ENCODE measurements at places on chromosomes 3 and 15.

GRCh38 chr3:172965256-172965655, 175.8 kb downstream of the SPATA16 start:
- no peaks in the 10 kb centered on the region for H3K27me3 ChIP-seq
- no peak overlapping the region for H3K4me3 ChIP-seq
- DNase-seq: no peak
- no peaks in the 10 kb centered on the region for H3K36me3 ChIP-seq
- H3K4me1 ChIP-seq: no peaks in the 10 kb centered on the region

- H3K36me3 ChIP-seq: peaks cover 5% of the 10 kb centered on the region
- no peak overlapping the region for H3K27ac ChIP-seq
- no peak for DNase-seq
- no peak overlapping the region for H3K4me3 ChIP-seq
Observed at GRCh38 chr3:32556332-32556731, 14.3 kb downstream of the DYNC1LI1 start.

GRCh38 chr3:194180570-194180969, 44.6 kb downstream of the HES1 start:
- no peak overlapping the region for H3K27ac ChIP-seq
- H3K36me3 ChIP-seq: no peaks in the 10 kb centered on the region
- H3K4me1 ChIP-seq: no peaks in the 10 kb centered on the region
- peaks cover 25% of the 10 kb centered on the region for H3K27me3 ChIP-seq

- no peak for DNase-seq
- no peaks in the 10 kb centered on the region for H3K4me1 ChIP-seq
Observed at GRCh38 chr15:23912191-23912590, 225.1 kb upstream of the NDN start.

- H3K4me1 ChIP-seq: peaks cover 36% of the 10 kb centered on the region
- no peak overlapping the region for H3K4me3 ChIP-seq
- DNase-seq: peak; percentile 65
- H3K27me3 ChIP-seq: peaks cover 4% of the 10 kb centered on the region
- H3K27ac ChIP-seq: peak overlapping the region; percentile 50
- no peaks in the 10 kb centered on the region for H3K36me3 ChIP-seq
Observed at GRCh38 chr15:95864467-95864886, 466.0 kb upstream of the NR2F2 start.

DNA sequence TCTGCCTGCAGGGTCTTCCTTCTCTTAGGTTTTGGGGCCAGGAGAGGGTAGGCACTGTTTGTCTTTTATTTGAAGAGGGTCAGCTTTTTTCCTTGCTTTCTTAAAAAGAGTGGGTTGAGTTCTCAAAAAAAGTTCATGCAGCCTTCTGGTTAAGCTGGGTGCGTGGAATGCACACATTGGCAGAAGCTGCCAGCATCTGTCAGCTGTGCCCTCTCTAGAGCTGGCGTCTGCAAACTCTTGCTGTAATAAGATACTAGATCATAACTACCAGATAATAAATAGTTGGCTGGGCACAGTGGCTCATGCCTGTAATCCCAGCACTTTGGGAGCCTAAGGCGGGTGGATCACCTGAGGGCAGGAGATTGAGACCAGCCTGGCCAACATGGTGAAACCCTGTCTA, 373.4 kb downstream of the OCA2 start:
- H3K27me3 ChIP-seq: no peaks in the 10 kb centered on the region
- no peak overlapping the region for H3K27ac ChIP-seq
- DNase-seq: no peak
- no peaks in the 10 kb centered on the region for H3K36me3 ChIP-seq
- H3K4me1 ChIP-seq: no peaks in the 10 kb centered on the region

DNA sequence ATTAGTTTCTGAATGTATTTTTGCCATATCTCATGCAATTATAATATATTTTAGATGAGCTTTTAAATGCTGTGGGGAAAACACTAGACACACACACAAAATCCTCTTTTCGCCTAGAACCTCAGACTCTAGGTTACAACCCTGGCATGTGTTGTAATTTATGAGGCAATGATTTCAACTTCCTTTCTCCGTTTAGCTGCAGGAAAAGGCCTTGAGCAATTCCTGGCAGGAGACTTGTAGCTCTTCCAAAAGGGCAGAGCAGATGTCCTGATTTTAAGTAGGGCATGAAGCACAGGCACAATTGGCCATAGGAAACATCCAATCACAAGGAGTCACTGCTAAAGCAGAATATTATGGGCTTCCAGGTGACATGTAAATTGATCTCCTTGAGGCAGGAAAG, 82.0 kb downstream of the GPR156 start:
- H3K27ac ChIP-seq: no peak overlapping the region
- no peaks in the 10 kb centered on the region for H3K36me3 ChIP-seq
- no peak overlapping the region for H3K4me3 ChIP-seq
- H3K27me3 ChIP-seq: peaks cover 5% of the 10 kb centered on the region
- no peak for DNase-seq

DNA sequence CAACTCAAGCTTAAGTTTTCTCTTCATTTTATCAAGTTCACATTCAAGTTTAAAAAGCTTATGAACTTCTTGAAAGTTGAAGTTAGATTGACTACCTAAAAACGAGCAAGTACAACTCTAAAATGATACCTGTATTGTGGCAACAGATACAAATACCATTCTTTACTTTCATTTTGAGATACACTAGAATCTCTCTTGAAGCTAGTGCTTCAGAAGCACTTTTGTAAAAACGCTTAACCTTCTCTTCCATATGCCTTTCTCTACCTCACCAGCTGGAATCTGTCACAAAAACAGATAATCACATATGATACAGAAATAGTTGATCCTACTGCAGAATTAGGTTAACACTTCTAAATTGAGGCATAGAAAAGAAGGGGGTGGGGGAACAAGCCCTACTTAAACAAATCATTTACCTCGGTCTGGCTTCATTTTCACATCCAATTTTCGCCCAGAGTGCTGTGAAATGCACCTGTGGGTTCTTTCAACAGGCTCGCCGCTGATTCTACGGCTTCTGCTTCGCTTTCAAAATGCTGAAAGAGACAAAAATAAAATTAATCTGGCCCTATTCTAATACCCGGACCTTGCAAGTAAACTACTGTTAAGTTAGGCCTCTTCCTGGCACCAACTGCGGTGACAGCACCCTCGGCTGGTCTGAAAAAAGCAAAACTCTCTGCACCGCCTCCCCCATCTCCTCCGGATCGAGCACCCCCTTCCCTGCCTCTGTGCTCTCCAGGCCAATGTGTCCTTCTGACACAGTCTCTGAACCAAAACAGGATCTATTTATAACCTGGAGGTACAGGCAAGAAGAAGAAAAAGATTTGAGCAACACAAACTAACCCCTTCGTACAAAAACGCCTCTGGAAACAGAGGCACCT, 1.4 kb downstream of the ATOSA start:
- H3K4me3 ChIP-seq: peak overlapping the region; percentile 100
- H3K27me3 ChIP-seq: no peaks in the 10 kb centered on the region
- H3K36me3 ChIP-seq: peaks cover 30% of the 10 kb centered on the region
- H3K4me1 ChIP-seq: peaks cover 47% of the 10 kb centered on the region
- peak overlapping the region; percentile 100 for H3K27ac ChIP-seq

All from activated CD8-positive, alpha-beta memory T cell treated with anti-CD3 and anti-CD28 coated beads, Interleukin-2, amount 10 ng/mL, durations not matched to agents 7 days and 5 days (primary cell).